ENCODE measurements at places on chromosomes 2 and 18. TPM values are rescaled to one million over a fixed set of nuclear protein-coding genes. Genes with fewer than 3 reads are reported as not detected.

- peak; percentile 57 for DNase-seq
These were observed 165.6 kb downstream of the ALK start for GRCh38 chr2:29755829-29756228.

The ANTXR1 gene
- total RNA-seq = 45.1 TPM

GRCh38 chr2:10120877-10121574 is 1.5 kb upstream of the RRM2 start:
- no peak for DNase-seq

DNA sequence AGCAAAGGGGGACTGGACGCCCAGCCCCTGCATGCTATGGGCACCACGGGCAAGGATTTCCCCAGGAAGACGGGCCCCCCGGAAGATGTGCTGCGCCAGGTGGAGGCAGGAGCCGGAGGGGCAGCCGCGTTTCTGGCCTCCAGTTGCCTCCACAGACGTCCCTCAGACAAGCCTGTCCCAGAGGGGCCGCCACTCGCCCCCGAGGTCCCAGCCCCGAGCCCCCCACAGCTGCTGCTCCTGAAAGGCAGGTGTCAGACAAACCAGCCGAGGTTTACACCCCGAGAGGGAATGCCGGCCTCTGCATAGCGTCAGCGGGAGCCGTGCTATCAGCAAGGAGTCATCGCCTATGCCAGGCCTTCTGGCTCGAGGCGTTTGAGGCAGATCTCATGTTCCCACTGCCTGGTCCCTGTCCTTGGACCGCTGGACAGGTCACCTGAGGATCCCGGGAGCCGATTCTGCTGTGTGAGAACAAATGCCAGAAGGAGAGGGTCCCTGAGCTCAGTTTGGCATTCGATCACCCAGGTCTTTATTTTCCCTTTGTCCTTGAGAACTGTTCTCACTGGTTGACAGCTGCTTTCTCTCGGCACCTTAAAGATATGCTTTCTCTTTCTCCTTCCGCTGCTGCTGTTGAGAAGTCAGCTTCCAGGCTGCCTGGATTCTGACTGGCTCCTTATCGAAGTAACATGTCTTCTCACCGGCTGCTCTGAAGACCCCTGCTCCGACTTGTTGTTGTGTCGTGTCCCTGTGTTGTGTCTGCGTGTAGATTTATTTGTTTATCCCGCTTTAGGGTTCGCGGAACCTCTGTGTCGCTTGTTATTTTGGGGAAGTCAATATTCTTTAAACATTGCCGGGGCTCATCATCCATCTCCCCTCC is 20.6 kb downstream of the CROCC2 start:
- DNase-seq = peak; percentile 20

- peak; percentile 22 for DNase-seq
These were observed 46.8 kb downstream of the EPG5 start for GRCh38 chr18:45920367-45920766.

DNA sequence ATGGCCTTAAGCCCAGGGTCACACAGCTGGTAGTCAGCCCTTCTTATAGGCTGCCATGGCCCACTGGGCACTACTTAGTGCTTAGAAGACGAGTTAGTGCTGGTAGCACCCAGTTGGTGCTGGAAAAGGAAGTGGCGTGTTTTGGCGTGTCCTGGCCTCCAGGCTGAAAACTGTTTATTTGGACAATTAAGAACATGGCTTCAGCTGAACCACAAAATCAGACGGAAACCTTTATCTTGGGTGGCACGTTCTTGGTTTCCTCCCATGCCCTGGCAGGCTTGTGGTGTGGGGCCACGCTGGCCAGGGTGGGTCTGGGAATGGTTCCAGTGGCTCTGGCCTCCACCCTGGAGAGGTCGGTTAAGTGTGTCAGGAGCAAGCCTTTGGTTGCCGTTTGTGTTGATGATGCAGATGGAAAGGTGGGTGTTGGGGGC is 141.5 kb upstream of the HAAO start:
- DNase-seq = no peak

GRCh38 chr2:166627893-166628292 is 133.8 kb upstream of the SCN7A start:
- DNase-seq = no peak

The SLC9A4 gene
- total RNA-seq = 0.32 TPM

DNA sequence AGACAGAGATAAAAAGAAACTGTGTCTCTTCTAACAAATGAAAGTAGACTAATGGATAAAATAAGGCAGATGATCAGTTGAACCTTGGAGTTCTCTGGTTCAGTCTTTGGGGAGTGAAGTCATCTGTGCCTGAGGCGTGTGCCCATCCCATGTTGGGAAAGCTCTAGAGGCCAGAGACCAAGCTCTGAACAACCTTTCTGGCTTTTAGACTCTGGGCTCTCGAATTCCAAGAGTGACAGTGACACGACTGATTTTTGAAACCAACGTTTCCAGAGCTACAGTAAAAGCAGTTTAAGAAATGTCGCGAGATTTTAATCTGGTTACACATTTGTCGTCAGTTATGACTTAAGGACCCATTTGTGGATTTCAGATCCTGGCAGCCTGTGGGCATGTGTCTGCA is 83.7 kb upstream of the APCDD1 start:
- no peak for DNase-seq

The HOXD3 gene
- 0.19 TPM for total RNA-seq

DNA sequence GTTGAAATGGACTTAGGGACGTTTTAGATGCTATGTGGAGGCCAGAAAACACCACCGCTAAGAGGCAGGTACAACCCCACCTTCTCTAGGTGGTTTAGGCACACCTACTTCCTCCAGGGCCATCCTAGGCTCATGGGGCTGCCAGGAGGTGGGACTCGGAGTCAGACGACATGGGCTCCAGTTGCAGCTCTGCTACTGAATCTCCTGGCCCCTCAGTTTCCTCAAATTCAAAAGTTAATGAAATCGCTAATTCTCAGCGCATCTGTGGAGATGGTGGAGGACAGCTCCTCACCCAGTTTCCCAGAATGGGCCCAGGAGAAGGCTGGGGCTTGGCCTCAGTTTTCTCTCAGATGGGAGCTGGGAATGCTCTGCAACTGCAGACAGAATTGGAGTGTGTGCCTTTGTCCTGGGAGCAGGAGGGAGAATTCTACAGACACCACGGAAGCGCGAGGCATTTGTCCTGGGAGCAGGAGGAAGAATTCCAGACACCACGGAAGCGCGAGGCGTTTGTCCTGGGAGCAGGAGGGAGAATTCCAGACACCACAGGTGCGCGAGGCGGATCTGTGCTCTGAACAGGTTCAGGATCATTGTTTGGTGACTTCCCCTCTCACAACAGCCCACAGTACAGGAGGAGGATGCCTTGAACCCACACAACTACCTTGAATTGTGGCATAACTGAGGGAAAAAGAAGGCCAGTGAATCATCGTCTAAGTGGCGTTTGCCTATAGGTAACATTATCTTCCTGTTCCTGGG is 103.7 kb upstream of the PXDN start:
- no peak for DNase-seq

The COL5A2 gene
- 16.8 TPM for total RNA-seq

- no peak for DNase-seq
These were observed 65.7 kb downstream of the REL start for GRCh38 chr2:60947056-60947455.

GRCh38 chr2:168159754-168160585 is 87.4 kb downstream of the STK39 start:
- DNase-seq = no peak

The CHCHD5 gene
- total RNA-seq = 17.9 TPM

The ERFE gene
- 0.54 TPM for total RNA-seq

The COMMD1 gene
- 39.4 TPM for total RNA-seq

The TMEFF2 gene
- total RNA-seq = 62.2 TPM

The ITM2C gene
- total RNA-seq = 522 TPM

GRCh38 chr2:160974803-160975202 is 185.4 kb upstream of the TANK start:
- no peak for DNase-seq

DNA sequence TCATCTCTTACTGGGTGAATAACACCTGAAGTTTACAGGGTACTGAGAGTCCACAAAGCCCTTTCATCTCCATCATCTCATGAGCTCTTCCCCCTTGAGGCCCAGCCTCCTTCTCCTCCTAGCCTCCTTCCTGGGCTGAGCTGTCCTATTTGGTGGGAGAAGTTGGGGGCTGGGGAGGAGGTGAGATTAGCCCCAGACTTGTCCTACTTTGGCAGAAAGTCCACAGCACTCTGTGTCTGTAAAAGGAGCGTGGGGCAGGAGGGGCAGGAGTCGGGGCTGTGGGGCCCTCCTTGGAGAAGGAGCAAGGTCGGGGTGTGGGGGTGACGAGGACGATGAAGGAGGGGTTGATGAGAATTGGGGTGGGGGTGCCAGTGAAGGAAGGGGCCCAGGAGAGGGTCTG is 10.0 kb upstream of the DES start:
- DNase-seq = no peak

- no peak for DNase-seq
These were observed 19.2 kb upstream of the CCDC141 start for GRCh38 chr2:179068991-179069643.

DNA sequence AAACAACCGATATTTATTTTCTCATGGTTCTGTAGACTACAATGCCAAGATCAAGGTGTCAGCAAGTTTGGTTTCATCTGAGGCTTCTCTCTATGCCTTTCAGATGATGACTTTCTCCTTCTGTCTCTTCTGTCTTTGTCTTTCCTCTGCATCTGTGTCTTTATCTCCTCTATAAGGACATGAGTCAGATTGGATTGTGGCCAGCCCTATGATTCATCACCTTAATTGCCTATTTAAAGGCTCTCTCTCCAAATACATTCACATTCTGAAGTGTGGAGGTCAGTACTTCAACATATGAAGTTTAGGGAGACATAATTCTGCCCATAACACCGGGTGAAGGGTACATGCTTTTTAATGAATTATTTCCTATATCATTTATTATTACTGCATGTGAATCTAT is 71.2 kb upstream of the CNTNAP5 start:
- DNase-seq = no peak

DNA sequence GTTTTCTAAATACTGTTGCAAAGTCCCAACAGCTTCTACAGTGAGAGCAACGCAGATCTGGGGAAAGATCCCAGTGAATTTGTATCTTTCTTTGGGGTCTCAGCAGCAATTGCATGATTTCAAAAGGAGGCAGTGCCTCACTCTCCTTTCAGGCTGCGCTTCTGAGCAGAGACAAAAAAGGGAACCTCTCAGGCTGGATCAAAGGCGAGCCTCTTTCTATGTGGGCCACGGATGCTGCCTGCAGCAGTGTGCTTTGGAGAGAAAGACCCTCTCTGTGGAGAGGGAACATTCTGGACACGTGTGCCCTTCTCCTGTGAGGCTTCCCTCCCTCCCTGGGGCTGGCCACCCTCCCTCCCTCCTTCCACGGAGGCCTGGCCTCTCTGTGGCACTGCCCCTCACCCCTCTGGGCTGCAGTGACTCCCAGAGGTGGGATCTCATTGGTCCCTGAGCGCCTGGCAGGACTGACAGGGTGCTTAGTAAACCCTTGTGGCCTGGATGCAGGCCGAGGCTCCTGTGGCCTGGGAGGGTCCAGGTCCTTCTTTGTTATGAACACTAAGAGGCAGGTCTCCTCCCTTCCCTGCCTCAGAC is 21.6 kb upstream of the PDIA6 start:
- no peak for DNase-seq

DNA sequence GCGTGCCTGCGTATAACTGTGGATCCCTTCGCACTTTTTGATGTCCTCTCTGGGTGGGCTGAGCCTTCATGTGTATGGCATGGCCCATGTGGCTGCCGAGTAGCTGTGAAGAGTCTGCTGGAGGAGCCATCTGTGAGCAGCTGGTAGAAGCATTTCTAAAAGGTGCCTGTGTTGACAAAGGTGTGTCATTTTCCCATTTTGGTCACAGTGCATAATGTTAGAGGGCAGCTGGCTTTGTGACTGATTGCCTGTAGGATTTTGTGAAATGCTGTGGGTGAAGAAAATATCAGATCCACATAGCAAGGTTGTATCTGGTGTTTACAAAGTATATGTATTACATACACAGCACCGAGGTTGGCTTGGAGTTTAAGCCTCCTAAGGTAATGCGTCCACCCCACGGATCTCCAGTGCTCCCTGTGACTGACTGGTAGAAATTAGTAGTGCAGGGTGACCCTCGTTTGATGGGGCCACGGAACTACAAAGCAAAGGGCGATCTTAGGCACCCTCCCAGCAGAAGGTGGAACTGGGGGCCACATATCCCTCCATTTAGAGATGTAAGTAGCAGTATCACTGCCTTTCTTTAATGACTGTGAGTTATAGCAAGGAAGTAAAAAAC is 16.5 kb downstream of the GATA6 start:
- DNase-seq = no peak

The ODC1 gene
- total RNA-seq = 15.7 TPM

DNA sequence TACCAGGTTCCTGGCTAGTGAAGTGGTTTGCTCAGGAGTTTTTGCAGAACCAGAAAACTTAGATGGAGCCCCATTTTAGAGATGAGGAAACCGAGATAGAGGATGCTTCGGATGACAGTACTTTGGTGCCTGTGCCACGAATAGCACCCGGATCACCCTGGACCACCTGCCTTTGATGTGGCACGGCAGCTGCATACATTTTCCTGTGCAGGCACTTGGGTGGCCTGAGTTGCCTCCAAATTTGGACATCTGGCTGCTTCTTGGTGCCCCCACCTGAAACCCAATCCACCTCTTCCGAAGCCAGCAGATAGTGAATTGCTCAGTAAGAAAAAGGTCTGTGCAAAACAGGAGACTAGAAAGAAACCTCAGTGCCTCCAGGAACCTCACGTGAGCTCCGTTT is 140.6 kb upstream of the ID2 start:
- DNase-seq = no peak

DNA sequence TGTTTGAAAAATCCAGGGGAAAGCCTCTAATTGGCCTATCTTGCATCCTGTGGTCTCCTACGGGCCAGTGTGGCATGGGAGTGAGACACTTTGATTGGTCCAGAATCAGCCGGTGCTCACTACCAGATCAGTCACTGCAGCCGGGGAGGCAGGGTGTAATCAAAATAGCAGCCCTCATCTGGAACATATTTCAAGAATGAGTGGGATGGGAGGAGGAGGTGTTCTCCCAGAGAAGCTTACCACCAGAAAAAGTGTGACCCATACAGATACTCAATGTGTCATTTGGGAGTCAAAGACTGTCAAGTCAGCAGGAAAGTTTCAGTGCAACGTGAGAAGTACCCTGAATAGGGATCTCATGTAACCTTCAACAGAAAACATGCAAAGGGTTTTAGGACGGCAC is 393.9 kb upstream of the SLC14A2 start:
- no peak for DNase-seq

The GPBAR1 gene
- total RNA-seq = 0.26 TPM

DNA sequence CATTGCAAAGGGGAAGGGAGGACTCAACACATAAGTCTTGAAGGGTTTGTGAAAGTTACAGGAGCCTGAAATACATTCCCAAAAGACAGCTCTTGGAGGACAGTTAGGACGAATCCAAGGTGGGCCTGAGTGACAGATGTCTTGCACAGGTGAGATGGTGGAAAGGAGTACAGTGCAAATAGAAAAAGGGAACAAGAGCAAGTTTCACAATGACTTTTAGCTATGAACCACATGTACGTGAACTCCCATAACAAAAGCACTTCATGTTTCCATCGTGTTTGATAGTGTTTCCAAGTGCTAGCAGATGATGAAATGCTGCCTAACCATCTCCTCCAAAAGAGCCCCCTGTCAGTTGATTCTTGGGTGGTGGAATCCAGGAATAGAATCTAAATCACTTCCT is 1.8 kb downstream of the IL18RAP start:
- no peak for DNase-seq

The MC5R gene
- not detected for total RNA-seq

The ALLC gene
- total RNA-seq = 2.1 TPM

GRCh38 chr2:240598311-240598911 is 11.9 kb downstream of the CAPN10 start:
- DNase-seq = peak; percentile 26

The PARD6G gene
- 4.1 TPM for total RNA-seq

The CTIF gene
- total RNA-seq = 294 TPM

- DNase-seq = no peak
These were observed 1.2 kb upstream of the CABLES1 start for GRCh38 chr18:23133860-23134779.

The FABP1 gene
- 2.1 TPM for total RNA-seq

GRCh38 chr2:196266351-196266750 is 95.0 kb upstream of the STK17B start:
- no peak for DNase-seq

All from dorsolateral prefrontal cortex (tissue), 122 donors.